Thymus (tissue), 14 donors: ENCODE measurements at places on chromosomes 11 and 22. TPM values are rescaled to one million over a fixed set of nuclear protein-coding genes. Genes with fewer than 3 reads are reported as not detected.

DNA sequence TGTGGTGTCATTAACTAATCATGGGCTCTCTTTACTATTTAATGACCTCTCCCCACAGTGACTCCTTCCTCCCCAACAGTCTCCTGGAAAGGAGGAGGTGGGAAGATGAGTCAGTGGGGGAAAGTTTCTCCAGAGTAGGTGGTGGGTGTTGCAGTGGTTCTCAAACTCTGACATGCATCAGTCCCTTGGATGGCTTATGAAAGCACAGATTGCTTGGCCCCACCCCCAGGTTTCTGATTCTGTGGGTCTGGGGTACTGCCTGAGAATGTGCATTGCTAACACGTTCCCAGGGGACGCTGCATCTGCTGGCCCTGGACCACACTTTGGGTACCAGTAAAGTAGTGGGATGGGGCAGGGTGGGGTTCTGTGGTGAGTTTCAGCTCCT is 9.8 kb downstream of the CD82 start:
- DNase-seq, result no peak

DNA sequence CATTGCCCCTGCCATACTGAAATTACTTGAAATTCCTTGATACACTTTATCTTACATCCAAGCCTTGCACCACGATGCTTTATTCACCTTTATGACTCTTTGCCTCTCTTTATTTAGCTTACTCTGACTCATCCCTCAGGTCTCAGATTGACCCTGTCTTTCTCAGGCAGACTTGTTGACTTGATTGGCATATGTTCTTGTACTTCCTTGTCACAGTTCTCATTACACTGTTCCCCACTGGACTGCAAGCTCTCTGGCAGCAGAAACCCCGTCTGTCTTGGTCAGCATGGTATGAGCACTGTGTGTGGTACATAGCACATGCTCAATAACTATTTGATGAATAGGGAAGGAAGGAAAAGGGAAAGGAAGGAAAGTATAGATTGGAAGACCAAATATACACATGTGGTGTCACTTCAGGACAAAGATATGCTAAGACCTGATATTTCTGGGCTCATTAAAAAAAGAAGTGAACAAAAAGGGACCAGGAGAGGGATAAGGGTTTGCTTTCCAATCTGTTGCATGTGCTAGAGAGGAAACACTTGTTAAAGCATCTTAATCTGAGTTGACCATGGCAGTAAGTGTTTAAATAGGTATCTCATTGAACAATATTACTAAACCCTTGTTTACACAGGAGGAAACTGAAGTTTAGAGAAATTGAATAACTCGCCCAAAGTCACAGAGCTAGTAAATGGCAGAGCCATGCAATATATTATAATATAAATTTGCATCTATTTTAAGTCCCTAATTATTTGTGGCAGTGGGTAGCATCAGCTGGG is 7.2 kb downstream of the LYVE1 start:
- no peak for DNase-seq

- no peak for DNase-seq
These were observed 3.1 kb upstream of the COMMD9 start for GRCh38 chr11:36292311-36292722.

GRCh38 chr11:86119077-86119476 is 50.2 kb upstream of the PICALM start:
- DNase-seq, result no peak

- DNase-seq, result peak; percentile 86
These were observed 8.7 kb downstream of the DRAP1 start for GRCh38 chr11:65927904-65928397.

GRCh38 chr22:24437741-24438328 is 10.4 kb downstream of the ADORA2A start:
- peak; percentile 65 for DNase-seq

- no peak for DNase-seq
These were observed 60.3 kb downstream of the TSPAN18 start for GRCh38 chr11:44787070-44787469.

- no peak for DNase-seq
These were observed 55.8 kb downstream of the CCDC34 start for GRCh38 chr11:27307232-27307631.

The CRYBB2 gene
- 0.68 TPM for polyA plus RNA-seq

The ARHGAP8 gene
- 4.5 TPM for polyA plus RNA-seq

The CD3E gene
- polyA plus RNA-seq, result 328 TPM

GRCh38 chr11:90753546-90753945 is 530.7 kb upstream of the CHORDC1 start:
- no peak for DNase-seq

The DGCR2 gene
- polyA plus RNA-seq, result 24.1 TPM

The ELF5 gene
- 4.5 TPM for polyA plus RNA-seq

DNA sequence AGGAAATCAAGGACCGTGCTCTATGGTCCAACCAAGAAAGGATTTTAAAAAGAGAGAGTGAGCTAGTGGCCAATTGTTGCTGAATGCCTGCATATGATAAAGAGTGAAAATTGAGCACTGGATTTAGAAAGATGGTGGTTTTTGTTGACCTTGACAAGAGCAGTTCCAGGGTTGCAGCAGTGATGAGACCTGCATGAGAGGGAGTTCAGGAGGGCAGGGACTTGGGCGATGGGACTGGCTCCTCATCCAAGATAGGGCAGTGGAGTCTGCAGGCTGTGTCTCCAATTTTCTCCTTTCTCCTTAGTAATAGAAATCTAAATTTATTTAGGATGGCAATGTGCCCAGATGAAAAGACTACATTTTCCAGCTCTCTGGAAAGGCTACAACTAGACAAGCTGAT is 94.0 kb upstream of the B3GAT1 start:
- no peak for DNase-seq

- no peak for DNase-seq
These were observed 43.3 kb upstream of the ANO1 start for GRCh38 chr11:70034740-70035365.

The OR4D5 gene
- polyA plus RNA-seq, result not detected

- DNase-seq, result no peak
These were observed 503.8 kb downstream of the BRD1 start for GRCh38 chr22:49323751-49324415.

- DNase-seq, result no peak
These were observed 29.1 kb upstream of the TXNRD2 start for GRCh38 chr22:19970479-19971275.

The ELMOD1 gene
- polyA plus RNA-seq, result 0.34 TPM

GRCh38 chr11:100359281-100359680 is 327.8 kb upstream of the ARHGAP42 start:
- no peak for DNase-seq

DNA sequence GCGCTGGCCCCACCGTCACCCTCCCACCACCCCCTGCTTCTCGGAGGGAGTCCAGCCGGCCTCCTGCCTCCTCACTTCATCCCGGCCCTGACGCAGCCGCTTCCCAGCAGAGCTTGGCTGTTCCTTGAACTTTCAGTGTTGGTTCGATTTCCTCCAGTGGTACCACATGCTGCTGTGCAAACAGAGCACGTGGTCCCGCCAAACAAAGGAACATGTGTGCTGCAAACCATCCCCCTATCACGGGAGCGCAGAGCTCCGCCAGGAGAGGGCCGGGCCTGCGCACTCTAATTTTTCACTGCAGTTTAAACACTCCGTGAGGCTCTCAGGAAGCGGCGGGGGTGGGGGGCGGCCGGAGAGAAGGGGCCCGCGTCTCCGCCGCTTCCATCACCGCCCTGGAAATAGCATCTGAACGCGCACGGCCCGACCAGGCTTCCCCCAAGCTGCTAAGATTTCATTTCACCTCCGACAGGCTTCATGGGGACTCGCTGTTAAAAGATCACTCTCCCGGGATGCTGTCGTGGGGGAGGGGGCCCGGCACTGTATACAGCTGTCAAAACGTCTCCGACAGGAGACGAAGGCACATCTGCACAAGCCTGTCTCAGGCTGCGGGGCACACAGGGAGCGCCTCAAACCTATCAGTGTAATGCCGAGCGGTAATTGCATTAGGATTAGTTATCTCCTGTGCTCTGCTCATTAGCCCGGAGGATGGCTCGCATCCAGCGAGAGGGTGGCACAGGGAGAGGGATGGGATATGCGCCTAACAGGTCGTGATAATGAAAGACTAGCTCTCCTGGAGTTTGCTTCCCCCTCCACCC is 269.9 kb upstream of the SORL1-AS1 start:
- peak; percentile 14 for DNase-seq

- DNase-seq, result no peak
These were observed 620.7 kb upstream of the ARHGAP42 start for GRCh38 chr11:100066399-100066798.

- DNase-seq, result no peak
These were observed 53.5 kb downstream of the COMMD9 start for GRCh38 chr11:36235750-36236149.

GRCh38 chr11:100800202-100800601 is 113.1 kb downstream of the ARHGAP42 start:
- no peak for DNase-seq

- no peak for DNase-seq
These were observed 22.9 kb upstream of the ASPHD2 start for GRCh38 chr22:26406118-26406517.

- peak; percentile 61 for DNase-seq
These were observed 27.0 kb downstream of the CABIN1 start for GRCh38 chr22:24037851-24038765.

DNA sequence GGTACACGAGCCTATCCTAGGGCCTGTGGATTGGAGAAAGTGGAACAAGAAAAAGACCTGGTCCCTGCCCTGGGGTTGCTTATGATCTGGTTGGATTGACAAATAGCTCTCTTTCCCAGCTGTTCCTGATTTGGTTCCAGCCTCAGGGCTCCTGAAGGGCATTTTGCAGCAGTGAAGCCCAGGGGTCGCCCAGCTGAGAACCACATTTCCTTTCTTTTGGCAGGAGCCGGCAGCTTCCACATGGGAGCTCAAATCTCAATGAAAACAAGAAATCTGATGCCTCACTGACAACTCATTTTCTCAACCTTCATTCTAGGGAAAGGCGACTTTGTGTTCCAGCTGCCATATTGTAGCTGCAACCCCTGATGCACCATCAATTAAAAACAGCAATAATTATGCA is 140.6 kb upstream of the CADM1 start:
- no peak for DNase-seq

- peak; percentile 86 for DNase-seq
These were observed 47.0 kb upstream of the SUSD2 start for GRCh38 chr22:24134090-24134846.

DNA sequence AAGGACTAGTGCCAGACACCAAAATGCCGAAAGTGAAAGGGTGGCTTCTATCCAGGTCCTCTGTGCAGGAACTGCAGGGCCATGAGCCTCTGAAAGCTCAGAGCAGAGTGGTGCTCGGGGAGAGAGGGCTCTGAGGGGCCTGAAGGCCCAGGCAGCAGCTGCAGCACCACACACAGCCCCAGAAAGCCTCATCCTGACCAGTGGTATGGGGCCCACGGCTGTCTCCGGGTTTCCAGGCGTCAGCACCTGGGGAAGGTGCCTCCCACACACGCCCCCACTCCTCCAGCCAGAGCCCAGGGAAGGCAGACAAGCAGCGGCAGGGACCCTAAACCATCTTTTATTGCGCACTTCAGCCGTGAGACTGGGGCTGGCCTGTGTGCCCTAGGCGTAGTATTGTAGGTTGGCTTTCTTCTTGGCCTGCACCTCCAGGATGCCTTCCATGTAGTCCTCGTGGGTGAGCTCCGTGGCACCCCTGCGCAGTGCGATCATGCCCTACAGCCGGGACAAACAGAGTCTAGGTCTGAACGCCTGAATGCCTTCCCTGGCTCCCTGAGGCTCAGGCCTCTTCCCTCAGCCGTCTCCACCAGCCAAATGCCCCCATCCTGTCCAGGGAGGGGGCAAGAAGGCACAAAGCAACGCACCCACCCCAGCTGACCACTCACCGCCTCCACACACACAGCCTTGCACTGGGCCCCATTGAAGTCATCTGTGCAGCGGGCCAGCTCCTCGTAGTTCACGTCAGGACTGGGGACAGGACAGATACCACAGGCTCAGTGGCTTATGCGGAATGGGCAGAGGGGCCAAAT is 7.6 kb downstream of the PSMC3 start:
- DNase-seq, result no peak

The GAL3ST1 gene
- polyA plus RNA-seq, result 0.46 TPM

The SPTBN2 gene
- polyA plus RNA-seq, result 8.5 TPM

GRCh38 chr11:92226331-92227229 is 2.0 kb downstream of the FAT3 start:
- DNase-seq, result no peak

The GLYATL1 gene
- polyA plus RNA-seq, result 1.4 TPM

- no peak for DNase-seq
These were observed at the start of the genes LBHD1 and UQCC3 for GRCh38 chr11:62671608-62672389. TSS of gene LBHD1 (minus strand) at chr11:62672267. CDS start at chr11:62670031, 2,236 bp downstream. TSS of gene UQCC3 (plus strand) at chr11:62671673. CDS start at chr11:62671746, 73 bp downstream.

The TBX1 gene
- polyA plus RNA-seq, result 0.96 TPM

The NPAS4 gene
- polyA plus RNA-seq, result 0.05 TPM

The TCF20 gene
- 9.9 TPM for polyA plus RNA-seq
